ENCODE measurements at places on chromosomes 3 and 15.
A peak's percentile ranks its signal among the peaks of the same experiment; 100 is the strongest.

DNA sequence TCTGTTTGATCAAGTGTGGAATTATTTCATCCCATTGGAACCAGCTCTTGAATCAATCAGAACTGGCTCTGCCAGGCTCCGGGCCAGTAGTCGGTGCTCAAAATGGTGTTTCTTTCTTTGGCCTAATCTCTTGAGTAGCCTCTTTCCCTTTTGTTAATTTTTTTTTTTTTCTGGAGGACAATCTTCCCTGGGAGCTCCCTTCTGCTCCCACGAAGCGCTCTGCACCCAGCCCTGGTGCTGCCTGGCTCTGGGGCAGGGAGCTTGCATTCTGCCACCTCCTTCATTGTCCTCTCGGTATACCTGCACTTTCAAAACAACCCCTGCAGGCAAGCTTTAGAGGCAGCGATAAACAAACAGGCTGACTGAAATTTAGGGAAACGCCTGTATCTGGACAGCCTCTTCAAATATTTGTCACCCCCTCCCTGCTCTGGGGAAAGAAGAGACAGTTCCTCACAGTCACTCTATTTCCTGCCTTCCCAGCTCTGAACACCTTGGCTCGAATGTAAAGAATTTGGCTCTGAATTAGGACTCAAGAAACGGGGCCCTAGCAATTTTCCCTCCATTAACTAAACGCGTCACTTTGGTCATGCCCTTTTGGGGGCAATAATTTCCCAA is 1.1 kb upstream of the THSD4 start:
- DNase-seq, result no peak

DNA sequence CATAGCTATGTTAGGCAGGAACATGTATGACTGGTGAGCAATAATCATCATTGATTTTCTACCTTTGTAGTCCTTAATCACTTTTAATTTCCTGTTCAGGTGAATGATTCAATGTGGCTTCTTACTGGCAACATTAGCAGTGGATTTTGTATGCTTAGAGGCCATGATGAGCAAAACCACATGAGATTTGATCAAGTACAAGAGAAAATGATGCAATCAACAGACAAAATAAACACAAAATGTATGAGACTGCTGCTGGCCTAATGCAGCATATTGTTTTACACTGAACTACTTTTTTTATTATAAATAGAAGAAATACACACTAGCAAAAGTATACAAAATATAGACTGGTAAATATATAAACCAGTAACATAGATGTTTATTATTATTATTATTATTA is 47.5 kb upstream of the SI start:
- no peak for DNase-seq

- DNase-seq, result peak; percentile 55
Measured at GRCh38 chr3:110314512-110315114, 757.0 kb upstream of the NECTIN3 start.

- DNase-seq, result no peak
Measured at GRCh38 chr15:70470556-70471191, 292.7 kb downstream of the UACA start.

GRCh38 chr15:35379972-35380371 is 166.0 kb downstream of the DPH6 start:
- no peak for DNase-seq

- DNase-seq, result no peak
Measured at GRCh38 chr15:99361545-99362185, 110.4 kb downstream of the LRRC28 start.

- no peak for DNase-seq
Measured at GRCh38 chr15:73249499-73249898, 119.3 kb downstream of the HCN4 start.

GRCh38 chr3:191682961-191683360 is 222.0 kb downstream of the PYDC2 start:
- no peak for DNase-seq

GRCh38 chr3:50190936-50191660 is at the start of gene GNAT1:
Gene GNAT1, plus strand, starts transcription at chr3:50191610. Its CDS starts 116 bp downstream, at chr3:50191726.
- no peak for DNase-seq

DNA sequence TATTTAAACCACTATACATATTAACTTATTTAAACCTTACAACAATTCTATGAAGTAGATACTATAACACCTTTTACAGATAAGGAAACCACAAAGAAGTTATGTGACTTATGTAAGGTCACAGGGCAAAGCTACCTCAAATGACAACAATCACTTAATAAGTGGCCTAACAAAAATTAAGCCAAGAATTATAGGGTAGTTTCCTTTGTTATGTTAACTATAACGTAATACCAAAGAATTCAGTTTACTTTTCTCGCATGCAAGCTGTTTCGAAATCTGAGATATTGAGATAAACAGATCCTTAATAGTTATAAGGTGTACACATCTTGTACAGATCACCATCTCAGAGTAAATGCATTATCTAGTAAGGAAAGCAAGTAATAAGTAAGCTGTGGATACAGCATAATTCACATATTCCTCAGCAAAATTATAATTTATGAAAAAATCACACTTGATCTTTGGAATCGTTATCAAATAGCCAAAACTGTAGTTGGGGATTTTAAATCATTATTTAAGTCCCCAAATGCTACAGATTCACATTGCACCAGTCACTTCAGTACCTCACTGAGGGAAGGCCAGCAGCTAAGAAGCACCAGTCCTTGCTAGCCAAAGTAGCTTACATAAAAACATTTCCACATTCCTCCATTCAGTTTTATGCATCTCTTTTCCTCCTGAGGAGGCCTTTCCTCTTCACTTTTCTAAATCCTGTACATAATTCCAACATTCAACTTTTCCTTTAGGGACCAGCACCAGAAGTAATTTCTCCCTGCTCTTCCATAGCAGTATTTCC is 226.8 kb downstream of the TBC1D5 start:
- no peak for DNase-seq

DNA sequence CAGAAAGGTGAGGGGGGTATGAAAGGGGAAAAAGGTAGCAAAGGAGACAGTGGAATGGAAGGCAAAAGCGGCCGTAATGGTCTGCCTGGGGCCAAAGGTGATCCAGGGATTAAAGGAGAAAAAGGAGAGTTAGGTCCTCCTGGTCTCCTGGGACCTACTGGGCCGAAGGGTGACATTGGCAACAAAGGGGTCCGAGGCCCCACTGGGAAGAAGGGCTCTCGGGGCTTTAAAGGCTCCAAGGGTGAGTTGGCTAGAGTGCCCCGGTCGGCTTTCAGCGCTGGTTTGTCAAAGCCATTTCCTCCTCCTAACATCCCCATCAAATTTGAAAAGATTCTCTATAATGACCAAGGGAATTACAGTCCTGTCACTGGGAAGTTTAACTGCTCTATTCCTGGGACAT is 6.7 kb downstream of the OTOL1 start:
- no peak for DNase-seq

DNA sequence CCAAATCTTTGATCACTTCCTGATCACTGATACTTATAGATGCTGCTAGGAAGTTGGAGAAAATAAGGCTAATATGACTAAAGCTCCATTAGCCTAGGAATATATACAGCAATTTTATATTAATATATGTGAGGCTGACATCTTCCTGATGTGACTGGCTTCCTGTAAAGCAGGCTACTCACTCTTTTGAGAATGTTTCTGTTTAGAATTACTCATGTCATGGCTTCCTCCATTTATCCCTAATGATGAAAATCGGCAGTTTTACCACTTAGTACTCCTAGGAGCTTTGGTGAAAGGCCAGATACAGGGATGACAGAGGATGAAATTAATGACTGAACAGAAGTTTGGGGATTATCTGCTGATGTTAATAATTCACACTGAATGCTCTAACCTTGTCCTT is 3.9 kb upstream of the MAP1A start:
- no peak for DNase-seq

DNA sequence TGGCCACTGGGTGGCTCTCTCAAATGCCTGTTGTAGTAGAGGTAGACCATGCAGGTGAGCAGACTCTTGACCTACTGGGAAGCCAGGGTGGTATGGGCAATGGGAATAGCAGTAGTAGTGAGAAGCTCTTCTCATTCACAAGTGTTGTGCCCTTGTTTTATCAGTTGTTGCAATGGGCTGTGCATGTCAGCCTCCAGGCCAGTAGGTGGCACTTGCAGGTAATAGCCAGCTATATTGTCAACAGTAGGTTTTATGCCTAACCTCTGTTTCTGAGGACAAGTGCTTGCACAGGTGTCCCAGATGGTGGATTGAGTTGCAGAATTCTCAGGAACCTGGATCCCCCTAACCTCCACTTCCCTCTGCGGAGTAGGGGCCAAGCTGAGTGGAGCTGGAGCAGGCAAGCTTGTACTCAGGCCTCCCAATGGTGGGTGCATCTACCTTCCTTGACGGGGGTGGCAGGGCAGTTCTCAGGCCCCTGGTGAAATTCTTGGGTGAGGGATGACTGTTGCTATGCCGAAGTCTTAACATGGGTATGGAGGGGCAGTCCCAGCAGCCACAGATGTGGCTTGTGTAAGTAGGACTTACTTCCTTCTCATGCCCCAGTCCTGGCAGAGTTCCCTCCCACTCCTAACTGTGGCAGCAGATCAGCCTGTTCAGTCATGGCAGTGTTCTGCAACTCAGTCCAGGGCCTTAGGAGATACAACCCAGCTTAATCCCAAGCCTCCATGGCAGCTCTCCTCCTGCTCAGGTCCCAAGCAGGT is 104.3 kb downstream of the NEO1 start:
- DNase-seq, result no peak
